ENCODE measurements at places on chromosomes 5 and 9.

- no peak for DNase-seq
Observed at GRCh38 chr5:154611341-154611767, 133.3 kb upstream of the HAND1 start.

- DNase-seq = no peak
Observed at GRCh38 chr9:37107701-37108100, 12.7 kb upstream of the ZCCHC7 start.

GRCh38 chr9:136385015-136385414, 11.5 kb upstream of the CARD9 start:
- no peak for DNase-seq

DNA sequence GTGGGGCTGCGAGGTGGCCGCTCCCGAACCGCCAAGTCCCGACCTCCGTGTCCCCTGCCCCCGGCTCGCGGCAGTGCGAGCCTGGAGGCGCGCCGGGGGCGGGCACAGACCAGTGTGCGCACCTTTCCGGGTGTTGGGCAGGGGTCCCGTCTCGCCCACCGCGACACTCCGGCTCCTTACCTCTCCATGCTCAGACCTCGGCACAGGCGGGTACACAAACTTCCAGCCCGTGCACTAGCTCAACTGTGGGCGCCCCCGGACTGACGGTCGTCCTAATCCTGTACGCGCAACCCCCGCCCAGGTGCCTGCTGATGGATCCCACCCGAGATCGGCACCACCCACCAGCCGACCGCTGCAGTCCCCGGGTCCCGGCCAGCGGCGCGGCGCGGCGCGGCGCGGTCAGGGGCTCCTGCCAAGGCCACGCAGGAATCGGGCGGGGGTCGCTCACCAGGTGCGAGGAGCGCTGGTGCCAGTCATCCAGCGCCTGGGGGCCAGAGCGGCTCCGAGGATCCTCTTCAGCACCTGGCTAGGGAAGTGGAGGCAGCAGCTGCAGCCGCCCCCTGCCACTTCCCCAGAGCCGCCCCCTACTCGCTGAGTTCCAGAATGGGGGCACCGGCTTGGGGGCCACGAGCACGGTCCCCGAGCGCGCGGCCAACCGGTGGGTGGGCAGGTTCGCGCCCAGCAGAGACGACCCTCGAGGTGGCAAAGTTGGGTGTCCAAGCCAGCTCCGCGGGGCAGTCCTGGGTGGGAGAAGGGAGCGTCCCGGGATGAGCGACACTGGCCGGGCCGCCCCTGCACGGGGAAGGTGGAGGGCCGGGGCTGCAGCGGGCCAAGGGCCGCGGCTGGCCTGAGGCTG, 511 bp downstream of the SEMA5A start:
- no peak for DNase-seq

DNA sequence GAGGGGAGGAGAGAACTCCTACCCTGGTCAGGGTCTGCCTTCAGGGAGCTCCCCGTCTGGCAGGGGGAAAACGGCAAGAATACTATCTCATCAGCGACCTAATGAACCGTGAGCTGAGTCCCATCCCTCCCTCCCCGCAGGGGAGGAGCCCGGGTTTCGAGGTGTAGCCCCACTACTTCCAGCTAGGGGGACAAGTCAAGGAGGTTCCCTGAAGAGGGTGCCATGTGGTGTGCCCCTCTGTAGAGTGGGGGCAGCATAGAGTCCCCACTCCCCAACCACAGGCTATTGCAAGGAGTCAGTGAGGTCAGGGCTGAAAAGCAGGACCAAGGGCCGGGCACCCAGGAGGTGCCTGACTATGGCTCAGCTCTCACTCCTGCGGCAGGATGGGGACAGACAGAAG, 50.9 kb upstream of the RXRA start:
- no peak for DNase-seq

GRCh38 chr5:159764283-159765134, 151.8 kb upstream of the ADRA1B start:
- no peak for DNase-seq

DNA sequence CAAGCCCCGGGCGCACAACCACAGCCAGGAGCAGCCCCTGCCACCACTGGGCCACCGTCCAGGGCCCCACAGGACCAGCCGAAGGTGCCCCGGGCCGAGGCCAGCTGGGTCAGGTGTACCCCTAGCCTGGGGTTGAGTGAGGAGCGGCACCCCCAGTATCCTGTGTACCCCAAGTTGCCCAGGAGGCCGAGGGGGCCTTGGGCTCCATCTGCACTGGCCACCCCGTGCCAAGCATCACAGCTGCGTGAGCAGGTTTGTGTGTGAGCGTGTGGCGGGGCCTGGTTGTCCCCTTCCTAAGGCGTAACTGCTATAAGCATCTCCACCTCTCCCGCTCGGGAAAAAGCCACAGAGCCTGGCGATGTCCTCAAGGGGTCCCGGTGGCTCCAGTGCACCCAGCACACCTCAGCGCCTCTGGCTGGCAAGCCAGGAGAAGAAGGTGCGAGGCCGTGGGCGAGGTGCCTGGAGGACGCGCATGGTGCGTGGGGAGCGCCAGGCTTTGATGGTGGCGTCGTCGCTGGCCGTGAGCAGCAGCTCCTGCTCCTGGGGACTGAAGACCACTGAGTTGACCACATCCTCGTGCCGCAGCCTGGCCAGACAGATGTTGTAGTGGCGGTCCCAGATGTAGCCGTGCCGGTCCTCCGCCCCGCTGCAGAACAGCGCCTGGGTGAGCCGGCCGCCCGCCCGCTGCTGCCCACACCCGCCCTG, 3.9 kb downstream of the FBXW5 start:
- no peak for DNase-seq

DNA sequence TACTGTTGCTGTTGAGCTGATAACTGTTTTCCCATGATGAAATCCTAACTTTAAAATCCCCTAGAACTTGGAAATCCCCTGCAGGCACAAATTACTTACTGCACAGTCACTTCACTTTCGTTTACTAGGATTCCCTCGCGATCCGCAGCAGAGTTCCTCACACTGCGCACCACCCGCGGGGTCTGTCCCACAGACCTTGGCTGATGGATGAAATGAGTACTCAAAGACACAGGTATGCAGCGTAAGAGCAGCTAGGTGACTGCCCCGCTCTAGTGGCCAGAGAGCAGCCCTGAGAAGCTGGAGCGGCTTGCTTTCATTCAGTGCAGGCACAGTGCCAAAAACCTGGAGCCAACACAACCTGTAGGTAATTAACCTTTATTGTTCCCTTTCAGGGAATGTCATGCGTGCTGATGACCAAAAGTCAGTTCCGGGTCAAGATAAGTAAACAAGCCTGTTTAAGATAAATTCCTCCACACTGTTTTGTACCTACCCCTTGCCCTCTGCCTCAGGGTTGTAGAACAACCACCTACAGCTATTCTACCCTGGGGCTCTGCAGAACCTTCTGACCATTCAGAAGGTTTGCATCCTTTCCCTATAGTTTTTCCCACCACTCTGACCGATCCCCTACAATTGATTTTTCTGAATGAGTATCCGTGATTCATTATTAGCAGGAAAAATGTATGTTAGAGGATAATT, 191.2 kb downstream of the CDH9 start:
- DNase-seq = no peak

DNA sequence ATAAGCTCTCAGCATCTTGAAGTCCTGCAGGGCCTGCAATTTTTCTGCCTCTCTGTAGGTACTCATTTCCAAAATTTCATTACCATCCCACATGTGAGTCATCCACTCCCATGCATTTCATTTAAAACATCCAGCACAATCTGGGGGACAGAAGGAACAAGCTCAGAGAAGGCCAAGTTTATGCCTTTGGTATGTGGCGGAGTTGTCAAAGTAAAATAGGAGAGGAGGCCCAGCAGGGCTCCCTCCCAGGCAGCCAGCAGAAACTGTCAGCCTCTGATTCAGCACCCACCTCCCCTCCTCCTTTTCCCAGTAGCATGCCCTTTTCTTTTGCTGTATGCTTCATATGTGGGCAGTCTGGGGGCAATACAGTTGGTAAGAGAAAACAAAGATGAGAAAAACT, 126.4 kb upstream of the ZNF366 start:
- DNase-seq = no peak

GRCh38 chr9:134210511-134210907, 46.1 kb upstream of the RNU6ATAC start:
- no peak for DNase-seq

GRCh38 chr9:29006628-29007027, 1433.3 kb upstream of the C9orf72 start:
- no peak for DNase-seq

- DNase-seq = no peak
Observed at GRCh38 chr5:169777159-169777558, 140.1 kb downstream of the DOCK2 start.

- DNase-seq = no peak
Observed at GRCh38 chr9:38108326-38108725, 39.3 kb upstream of the SHB start.

- peak; percentile 44 for DNase-seq
Observed at GRCh38 chr9:37302277-37302676, 120.2 kb upstream of the GRHPR start.

GRCh38 chr9:130212543-130213297, 40.5 kb downstream of the NCS1 start:
- DNase-seq = no peak

GRCh38 chr9:118975736-118976135, 393.5 kb downstream of the BRINP1 start:
- DNase-seq = no peak

GRCh38 chr9:126474786-126475485, 138.8 kb upstream of the LMX1B start:
- DNase-seq = no peak
